ENCODE measurements at places on chromosomes 4 and X.

GRCh38 chr4:4948370-4948769, 70.9 kb downstream of the CYTL1 start:
- DNase-seq: no peak

- DNase-seq: no peak
These were observed 3.9 kb upstream of the TIFA start for GRCh38 chr4:112289407-112290253.

- no peak for DNase-seq
These were observed 2.8 kb downstream of the PCDH19 start for GRCh38 chrX:100407147-100407783.

DNA sequence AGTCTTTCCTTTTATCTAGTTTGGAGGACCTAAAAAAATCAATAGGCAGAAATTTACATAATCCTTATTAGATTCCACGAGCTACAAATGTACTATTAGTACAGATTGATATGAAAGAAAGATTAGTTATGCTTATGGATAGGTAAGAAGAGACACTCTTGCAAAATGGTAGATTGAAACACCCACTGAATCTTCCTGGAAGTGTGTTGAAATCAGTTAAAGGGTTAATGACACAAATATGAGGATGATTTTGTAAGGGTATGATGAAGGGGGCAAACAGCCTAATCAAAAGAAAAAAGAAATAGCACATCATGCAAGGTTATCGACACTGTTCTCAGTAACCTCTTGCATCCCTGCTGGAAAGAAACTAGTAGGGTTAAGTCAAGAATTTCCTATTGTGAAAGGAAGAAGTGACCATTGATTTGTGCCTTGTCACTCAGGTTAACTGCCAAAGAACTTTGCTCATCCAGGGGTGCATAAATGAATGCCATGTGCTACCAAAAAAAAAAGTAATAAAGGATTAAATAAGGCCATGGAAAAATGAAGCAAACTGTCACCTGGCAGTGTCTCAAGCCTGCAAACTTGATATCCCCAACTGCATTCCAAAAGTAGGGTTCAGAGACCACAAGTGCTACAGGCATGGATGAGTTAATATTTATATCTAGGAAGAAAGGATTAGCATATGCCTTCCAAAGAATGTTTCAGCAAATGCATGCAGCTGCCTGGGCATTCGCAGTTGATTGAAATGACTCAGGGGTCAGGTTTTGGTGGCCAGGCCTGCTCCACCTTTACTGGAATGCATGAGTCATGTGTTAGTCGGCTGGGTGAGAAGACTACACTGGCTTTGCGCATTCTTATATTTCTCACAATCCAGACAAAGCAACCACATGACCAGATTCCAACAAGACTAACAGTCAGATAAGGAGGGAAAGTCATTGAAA, 78.3 kb upstream of the ATXN3L start:
- DNase-seq: no peak

- DNase-seq: no peak
These were observed 210.2 kb upstream of the ADAMTS3 start for GRCh38 chr4:72779241-72779640.

GRCh38 chr4:141812158-141812557, 175.8 kb downstream of the IL15 start:
- no peak for DNase-seq

GRCh38 chr4:115770046-115770543, 656.7 kb upstream of the NDST4 start:
- no peak for DNase-seq

DNA sequence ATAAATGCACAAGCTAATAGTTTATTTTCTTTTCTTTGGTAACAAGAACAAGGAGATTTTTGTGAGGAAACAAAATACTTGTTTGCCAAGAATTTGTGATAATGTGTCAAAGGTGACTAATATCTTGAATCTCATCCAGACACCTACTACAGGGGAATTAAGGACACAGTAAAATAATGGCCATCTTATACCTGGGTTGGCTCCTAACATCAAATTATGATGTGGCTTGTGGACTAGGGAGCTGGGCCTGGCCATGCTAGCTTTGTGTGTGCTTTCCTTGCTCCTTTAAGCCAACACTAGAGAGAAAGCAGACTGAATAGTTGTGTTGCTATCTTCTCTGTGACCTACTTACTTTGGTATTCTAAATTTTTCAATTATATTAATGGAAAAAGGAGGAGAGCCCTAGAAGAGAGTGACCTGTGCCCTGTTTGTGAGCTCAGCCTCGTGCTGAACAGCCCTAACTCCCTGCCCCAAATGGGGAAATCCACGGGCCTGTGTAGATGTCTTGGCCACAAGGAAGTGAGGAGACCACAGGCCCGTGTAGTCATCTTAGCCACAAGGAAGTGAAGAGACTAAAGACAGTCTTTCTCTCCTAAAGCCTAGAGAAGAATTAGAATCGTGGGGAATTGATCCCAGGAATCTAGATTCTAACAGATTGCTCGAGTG, 23.3 kb downstream of the ARHGAP24 start:
- no peak for DNase-seq

DNA sequence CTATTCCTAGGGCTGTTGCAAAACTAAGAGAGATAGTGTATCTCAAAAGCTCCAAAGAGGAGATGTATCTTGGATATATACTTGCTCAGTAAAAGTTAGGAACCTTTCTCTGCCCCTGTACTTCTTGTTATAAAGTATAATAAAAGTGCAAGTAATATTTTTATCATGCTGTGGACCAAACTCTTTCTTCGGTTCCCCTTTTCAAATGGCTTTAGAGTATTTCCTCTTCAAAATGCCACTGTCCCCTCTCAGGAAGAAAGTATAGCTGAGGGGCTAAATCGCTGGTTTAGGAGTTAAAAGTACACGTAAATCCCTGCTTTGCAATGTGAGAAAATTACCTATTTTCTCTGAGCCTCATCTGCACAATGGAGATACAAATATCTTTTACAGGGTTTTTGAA, 169.1 kb upstream of the FTHL17 start:
- DNase-seq: no peak

DNA sequence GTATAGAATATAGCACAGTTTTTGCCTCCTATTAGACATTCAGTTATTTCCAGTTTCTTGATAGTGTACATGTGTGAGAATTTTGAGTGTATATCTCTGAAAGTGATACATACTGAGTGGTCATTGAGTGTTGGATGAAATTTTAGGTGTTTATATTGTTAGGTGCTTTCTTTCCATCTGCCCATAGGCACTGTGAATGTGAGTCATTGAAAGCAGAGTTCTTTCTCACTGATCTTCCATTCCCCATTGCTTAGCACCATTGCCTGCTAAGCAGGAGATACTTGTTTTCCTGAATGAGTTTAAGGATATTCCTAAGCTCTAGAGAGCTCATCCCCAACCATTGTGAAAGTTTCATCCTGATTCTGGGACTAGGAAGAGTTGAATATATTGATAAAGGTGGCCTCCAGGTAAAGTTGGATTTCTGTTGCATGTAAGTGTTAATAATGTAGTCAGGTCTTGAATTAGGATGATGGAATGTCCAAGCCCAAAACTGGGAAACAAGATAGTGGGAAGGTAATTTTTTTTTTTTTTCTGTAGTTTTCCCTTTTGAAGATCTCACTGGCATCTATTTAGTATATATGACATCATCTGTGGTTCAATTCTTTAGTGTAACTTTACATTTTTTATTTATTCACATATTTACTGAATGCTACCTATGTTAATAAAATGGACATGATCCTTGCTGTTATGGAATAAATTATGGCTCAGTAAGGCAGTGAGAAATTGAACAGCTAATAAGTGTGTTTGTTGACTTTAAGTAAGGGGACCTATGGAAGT, 22.1 kb downstream of the UBE2K start:
- no peak for DNase-seq

DNA sequence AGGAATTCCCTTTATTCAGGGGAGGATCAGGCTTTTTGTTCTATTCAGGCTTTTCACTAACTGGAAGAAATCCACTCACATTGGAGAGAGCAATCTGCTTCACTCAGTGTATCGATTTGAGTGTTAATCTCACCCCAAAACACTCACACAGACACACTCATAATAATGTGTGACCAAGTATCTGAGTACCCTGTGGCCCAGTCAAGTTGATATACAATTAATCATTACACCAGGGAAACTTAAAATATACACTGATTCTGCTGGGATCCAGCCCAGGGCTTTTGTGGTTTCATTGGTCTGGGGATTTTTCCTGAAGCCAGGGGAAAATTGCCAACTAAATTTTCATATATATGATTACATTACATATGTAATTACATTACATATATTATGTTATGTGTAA, 44.0 kb upstream of the GATB start:
- DNase-seq: no peak

- no peak for DNase-seq
These were observed 41.1 kb upstream of the IBSP start for GRCh38 chr4:87758270-87758669.

Data from erythroblast (primary cell).